ENCODE measurements at places on chromosomes 7 and 10. TPM values are rescaled to one million over a fixed set of nuclear protein-coding genes. Genes with fewer than 3 reads are reported as not detected.

- no peak for DNase-seq
Measured at GRCh38 chr7:22728401-22729029, 1.5 kb downstream of the IL6 start.

GRCh38 chr7:128742206-128742605 lies 3.0 kb downstream of the CALU start:
- no peak for DNase-seq

- no peak for DNase-seq
Measured at GRCh38 chr7:156897673-156898072, 4.7 kb upstream of the LMBR1 start.

- DNase-seq, result no peak
Measured at GRCh38 chr10:132557696-132558515, 20.3 kb downstream of the INPP5A start.

DNA sequence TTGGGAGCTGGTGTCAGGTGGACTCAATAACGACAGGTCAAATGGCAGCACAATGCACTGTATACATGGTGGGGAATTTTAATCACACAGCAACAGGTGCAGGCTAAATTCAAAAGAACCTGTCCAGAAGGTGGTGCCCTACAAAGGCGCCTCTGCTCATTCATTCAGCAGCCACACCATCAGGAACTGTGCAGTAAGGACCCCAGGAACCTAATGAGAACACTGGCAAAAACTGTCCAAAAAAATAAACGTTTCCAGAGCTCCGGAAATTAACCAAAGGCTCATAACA lies 21.9 kb upstream of the CRYGN start:
- no peak for DNase-seq

- no peak for DNase-seq
Measured at GRCh38 chr7:43509906-43510305, 73.0 kb upstream of the STK17A start.

GRCh38 chr10:9636216-9636615 lies 1381.5 kb upstream of the CELF2 start:
- no peak for DNase-seq

DNA sequence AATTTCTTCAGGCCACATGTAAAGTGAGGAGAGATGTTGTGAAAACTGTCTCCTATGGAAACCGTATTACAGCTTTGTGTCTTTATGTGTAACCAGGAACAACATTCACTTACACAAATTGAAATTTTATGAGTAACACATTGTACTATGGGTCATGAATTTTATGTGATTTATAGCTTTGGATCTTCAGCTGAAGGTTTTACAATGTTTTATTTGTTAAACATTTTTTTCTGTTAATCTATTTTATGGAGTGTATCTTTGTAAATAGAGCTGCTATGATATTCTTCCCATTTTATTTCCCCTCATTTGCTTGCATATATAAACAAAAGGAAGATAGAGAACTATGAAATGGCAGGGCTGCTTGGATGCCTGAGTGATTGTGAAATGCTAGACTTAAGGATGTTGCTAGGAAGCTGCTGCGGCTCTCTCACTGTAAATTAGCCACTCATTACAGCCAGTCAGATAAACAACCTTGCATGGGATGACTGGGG lies 104.5 kb upstream of the PCLO start:
- no peak for DNase-seq

DNA sequence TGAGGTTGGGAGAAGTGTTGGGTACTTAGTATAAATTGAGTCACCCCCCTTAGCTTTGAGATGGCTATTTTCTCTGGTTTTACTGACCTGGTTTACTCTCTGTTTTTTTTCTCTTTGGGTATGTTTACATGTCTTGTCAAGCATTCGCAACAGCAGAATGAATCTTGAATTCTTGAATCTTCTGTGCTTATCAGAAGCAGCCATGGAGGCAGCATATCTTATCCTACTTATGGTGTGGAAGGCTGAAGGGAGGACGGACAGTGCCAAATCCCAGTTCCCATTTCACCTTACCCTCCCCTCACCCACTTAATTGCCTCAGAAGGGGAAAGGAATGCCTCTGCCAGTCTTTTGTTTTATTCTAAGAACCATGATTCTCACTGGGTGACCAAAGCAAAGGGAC lies 3.7 kb downstream of the SND1 start:
- no peak for DNase-seq

- no peak for DNase-seq
Measured at GRCh38 chr7:102944241-102944640, 31.4 kb downstream of the LRRC17 start.

- DNase-seq, result no peak
Measured at GRCh38 chr10:33025039-33025438, 67.0 kb upstream of the ITGB1 start.

GRCh38 chr7:148729984-148730733 lies 31.5 kb downstream of the CUL1 start:
- DNase-seq, result no peak

- DNase-seq, result no peak
Measured at GRCh38 chr7:112204499-112205342, 1.5 kb downstream of the DOCK4 start.

- no peak for DNase-seq
Measured at GRCh38 chr7:148701414-148701813, 2.7 kb downstream of the CUL1 start.

GRCh38 chr7:94047956-94048355 lies 43.8 kb upstream of the BET1 start:
- no peak for DNase-seq

DNA sequence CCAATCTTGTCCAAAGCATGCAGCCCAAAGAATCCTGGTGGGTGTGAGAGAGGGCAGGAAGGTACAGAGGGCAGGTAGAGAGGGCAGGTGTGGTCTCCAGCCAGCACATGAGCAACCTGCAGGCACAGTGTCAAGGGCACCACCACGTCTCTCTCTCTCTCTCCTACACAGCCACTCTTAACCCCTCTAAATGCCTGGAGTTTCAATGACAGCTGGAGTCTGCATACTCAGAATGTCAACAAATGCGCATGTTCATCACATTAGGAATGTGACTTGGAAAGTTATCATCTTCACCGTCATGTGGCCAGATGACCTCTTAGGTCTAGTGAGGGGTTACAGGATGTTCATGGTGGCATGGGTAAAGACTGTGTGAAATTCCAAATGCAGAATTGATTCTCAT lies 456.8 kb downstream of the SORCS1 start:
- DNase-seq, result no peak

DNA sequence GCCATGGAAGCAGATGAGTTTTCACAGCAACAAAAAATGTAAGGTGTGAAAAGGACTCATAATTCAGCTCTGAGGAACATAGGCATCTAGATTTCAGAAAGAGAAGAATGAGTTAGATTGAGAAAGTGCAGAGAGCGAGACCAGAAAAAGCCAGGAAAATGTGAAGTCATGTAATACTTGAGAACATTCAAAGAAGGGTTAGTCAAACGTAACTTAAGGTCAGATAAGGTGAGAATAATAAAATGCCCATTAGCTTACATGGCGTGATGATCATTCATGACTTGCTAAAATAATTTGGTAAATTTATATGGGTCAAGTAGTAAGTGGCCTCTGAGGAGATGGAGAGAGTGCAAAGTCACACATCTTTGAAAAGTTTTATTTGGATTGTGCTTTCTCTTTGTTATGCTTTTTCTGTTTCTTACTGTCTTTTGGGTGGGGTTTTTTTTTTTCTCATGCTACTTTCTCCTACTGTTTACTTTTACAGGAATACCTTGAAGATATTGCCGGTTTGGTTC lies 271.8 kb upstream of the NRG3 start:
- no peak for DNase-seq

DNA sequence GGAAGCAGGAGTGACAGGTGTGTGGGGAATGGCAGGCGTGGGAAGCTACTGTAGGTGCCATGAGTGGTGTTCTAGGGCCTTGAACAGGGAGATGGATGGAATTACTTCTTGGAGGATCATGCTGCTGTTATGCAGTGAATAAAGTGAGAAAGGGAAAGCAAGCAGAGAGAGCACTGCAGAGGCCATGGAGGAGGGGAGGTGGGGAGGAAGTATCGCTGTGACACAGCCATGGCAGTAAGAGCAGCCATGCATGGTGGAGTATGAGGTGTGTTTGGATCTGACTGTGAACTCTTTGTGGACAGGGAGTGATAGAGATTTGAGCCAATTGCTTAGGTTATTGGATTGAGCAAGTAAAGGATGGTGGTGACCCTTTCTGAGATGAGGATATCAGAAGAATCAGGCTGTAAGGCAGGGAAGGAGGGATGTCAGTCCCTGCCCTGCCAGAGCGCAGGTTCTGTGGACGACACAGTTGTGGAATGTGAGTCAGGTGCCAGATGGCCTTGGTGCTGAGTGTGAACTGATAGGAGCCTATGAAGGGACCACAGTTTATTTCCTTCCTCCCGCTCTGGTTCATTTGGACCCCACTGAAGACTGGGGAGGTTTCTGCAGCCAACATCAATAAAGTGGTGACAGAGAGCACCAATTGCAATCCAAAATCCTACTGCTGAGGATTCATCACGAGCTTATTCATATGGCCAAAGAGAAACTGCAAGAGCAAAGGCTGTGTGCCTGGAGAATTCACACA lies 105.5 kb upstream of the TMEM72 start:
- no peak for DNase-seq

- DNase-seq, result no peak
Measured at GRCh38 chr10:82211346-82211745, 336.4 kb downstream of the NRG3 start.

- DNase-seq, result no peak
Measured at GRCh38 chr7:92137557-92137956, 3.3 kb upstream of the CYP51A1 start.

DNA sequence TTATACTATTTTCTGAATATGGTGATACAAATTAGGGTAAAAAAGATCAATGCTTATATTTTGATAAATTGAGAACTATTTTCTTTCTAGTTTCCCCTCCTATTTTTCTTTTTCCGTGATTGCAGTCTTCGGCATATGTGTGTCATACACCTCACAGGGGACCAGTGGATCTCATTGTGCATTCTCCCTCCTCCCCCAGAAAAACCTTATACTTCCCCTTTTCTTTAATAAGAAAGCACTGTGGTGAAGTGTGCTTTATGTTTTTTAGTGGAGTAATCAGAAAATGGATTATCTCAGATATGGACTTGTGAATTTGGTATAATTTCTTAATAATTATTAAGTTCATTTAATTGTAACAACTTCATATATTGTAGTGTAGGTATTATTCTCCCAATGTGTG lies 72.8 kb downstream of the BICC1 start:
- DNase-seq, result no peak

- DNase-seq, result no peak
Measured at GRCh38 chr10:62356447-62356846, 17.7 kb upstream of the ZNF365 start.

- DNase-seq, result no peak
Measured at GRCh38 chr7:111650456-111650999, 88.2 kb upstream of the IMMP2L start.

DNA sequence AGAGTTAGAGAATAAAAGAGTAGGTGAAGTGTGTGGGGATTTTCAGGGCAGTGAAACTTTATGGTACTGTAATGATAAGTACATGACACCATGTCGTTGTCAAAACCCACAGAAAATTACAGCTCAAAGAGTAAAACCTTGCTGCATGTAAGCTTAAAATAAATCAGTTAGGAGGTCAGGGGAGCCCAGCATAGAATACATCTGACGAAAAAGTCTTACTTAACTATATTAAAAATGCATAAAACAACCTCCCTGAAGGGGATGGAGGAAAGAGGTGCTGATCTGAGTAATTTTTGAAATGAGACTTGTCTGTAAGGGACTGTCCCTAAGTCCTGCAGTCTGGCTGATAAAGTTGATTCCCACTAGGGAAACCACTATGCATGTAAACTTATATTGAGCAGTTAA lies 49.8 kb upstream of the AKR1E2 start:
- DNase-seq, result no peak

GRCh38 chr10:114306116-114306973 lies 67.3 kb downstream of the VWA2 start:
- no peak for DNase-seq

DNA sequence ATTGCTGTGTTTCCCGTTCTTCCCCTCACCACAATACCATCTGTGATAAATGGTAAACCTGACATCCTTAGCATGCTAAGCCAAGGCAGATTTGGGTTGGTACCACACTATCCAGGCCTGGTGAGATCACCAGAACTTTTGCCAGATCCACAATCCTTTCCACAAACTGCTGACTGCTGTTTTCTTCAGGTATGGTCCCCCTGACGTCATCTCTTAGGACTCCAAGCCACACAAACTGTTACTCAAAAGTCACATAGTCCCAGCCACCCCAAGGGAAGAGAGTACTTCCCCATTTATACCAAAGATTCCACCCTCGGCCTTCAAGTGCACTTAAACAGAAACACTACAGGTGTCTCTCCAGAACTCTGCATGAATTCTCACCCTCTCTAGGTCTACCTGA lies 34.8 kb downstream of the SLC25A13 start:
- no peak for DNase-seq

DNA sequence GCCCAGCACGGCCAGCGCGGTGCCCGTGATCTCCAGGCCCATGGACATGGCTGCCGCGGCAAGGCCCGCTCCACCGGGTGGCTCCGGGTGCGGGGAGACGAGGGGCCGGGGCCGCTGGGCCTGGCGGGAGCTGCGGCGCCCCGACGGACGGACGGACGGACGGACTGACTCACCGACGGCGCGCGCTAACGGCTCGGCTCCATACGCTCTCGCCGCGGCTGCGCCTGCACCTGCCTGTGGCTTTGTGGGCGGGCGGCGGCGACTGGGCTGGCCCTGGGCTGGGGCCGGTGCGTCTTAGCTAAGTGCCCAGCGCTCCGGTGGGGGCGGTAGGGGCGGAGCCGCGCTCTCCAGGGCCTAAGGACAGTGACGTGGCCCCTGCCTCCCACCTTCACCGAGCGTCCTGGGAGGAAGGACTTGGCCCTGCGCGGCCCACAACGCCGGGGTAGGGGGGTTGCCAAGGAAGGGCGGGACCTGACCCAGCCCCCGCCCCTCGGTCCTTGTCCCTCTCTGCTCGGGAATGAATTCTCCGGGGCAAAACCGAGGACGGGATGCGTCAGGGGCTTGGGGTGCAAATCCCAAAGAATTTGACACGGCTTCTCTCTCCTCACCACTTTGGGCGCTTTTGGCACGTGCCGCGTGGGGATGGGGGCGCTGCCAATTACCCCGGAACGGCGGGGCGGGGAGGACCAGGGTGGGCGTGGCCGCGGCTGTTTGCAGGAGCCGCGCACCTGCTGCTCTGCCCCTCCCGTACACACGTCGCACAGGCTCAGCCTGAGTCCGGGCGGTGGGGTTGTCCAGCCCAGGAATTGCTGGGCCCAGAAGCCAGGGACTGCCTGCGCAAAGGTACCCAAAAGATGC lies at the start of gene CLDN3:
TSS of gene CLDN3 (minus strand) at position 269 of the 858 bp plus-strand sequence. CDS start at position 48, 221 bp downstream.
- DNase-seq, result no peak

DNA sequence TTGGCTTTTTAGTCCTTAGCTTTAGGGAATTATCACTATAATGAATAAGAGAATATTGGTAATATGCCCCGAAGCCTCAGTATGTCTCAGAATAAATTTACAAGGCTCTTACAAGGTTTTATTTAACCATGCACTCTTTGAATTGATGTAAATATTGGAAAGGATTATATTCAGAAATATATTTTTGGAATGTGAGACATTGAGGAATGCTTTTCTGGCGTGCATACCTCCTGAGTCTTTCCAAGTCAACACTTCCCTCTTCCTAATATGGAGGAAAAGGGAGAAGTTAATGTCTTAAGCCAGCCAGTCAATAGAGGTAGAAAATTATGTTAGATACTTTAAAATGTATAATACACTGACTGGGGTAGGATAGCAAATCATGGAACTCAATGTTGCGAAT lies 1.2 kb upstream of the OR2F1 start:
- DNase-seq, result no peak

GRCh38 chr7:28761505-28761904 lies 196.6 kb downstream of the TRIL start:
- no peak for DNase-seq

The BTBD16 gene
- total RNA-seq, result not detected

The TYW1 gene
- total RNA-seq, result 18.9 TPM

The EMX2 gene
- total RNA-seq, result 2.4 TPM

The HTR5A gene
- not detected for total RNA-seq

The AS3MT gene
- total RNA-seq, result 2.1 TPM

The ZPBP gene
- not detected for total RNA-seq
